ENCODE measurements at places on chromosomes 7 and 10.

- DNase-seq: no peak
These were observed 26.5 kb downstream of the LRGUK start for GRCh38 chr7:134153493-134154136.

DNA sequence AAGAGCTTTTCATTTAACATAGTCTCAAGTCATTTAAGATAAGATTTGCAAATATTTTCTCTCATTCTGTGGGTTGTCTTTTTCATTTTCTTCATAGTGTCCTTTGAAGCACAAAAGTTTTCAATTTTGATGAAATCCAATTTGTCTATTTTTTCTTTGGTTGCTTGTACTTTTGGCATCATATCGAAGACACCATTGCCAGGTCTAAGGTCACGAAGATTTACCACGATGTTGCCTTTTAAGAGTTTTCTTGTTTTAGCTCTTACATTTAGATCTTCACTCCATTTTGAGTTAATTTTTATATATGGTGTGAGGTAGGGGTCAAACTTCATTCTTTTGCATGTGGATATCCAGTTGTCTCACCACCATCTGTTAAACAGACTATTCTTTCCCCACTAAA lies 34.7 kb downstream of the TMEM270 start:
- no peak for DNase-seq

DNA sequence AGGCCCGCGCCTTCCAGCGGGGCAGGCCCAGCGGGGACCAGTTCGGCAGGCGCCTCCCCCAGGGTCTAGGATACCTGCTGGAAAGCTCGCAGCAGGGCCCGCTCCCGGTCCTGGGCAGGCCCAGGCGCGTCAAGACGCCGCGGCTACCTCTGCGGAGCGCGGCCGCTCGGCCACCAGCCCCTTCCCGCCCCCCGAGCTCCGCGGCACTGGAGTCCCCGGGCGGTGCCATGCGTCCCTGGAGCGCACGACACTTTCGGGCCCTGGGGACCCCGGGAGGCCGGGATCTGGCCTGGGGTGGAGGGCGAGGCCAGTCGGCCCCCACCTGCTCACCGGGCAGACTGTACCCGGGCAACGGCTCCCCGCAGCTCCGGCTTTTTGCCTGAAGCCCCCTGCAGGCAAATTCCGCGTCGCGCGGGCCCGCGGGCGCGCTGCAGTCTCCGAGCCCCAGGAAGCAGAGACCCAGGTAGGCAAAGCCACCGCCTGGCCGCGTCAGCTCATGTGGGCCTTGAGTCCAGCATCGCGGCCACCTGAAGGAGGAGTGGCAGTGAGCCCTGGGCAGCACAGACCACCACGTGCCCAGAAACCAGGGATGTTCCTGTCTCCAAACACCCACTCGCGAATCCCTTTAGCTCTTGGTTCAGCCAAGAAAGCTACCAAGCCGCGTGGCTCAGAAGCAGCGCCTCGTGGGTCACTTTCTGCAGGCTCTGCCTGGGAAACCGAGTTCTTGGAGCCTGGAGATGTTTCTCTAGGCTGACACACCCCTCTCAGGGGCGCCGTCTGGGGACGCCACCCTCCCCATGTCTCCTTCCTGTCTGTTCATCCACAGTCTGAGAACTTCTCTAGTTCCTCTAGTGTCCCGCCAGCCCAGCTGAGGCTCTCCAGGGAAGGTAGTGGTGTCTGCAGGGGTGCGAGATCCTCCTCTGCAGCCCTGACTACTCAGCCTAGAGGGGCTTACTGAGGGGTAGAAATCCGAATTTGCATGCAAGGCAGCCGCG lies 46.1 kb upstream of the APBB1IP start:
- DNase-seq: no peak

DNA sequence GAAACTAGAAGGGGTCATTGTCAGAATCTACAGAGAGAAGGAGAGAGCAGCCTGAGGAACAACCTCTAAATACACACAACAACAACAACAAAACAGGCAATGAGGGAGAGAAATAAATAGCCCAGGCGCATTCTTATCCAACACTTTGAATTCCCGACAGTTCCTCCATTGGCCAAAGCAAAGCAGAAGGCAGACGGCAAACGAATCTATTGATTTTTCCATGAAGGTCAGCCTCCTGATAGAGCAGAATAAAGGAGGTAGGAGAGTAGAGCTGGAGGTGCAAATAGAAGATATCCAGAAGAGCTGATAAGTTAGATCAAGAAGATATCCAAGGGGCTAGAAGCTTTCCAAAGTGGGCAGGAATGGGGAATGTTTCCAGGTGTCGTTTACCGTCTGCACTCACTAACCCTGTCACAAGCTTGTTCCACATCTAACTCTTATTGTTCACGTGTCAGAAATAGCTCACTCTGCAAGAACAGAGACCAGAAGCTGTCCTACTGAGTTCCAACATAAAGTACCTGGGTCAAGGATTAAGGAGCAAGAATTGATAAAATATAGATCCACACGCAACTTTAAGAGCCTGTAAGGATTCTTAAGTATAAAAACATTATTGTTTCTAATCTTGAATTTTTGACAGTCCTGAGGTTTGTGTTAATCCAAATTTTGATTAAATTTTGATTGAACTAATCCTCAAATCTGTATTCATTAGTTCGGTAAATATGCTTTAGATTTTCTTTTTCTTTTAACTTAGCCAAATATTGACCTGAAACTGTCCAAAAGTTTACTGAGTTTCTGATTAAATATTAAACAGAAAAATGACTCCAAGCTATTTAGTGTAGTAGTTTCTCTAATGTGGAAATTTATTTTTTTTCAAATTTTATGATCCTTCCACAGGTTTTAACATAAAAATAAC lies 45.7 kb downstream of the PTN start:
- DNase-seq: no peak

Measured in stimulated activated CD8-positive, alpha-beta memory T cell treated with anti-CD3 and anti-CD28 coated beads, Interleukin-15, amount 100 ng/mL, for 4 hours (primary cell).